COR-L47 (cell line): ENCODE measurements at places on chromosomes 11 and 22.

GRCh38 chr11:110075105-110075846 lies 17.9 kb upstream of the ZC3H12C start:
- DNase-seq, result peak; percentile 88

DNA sequence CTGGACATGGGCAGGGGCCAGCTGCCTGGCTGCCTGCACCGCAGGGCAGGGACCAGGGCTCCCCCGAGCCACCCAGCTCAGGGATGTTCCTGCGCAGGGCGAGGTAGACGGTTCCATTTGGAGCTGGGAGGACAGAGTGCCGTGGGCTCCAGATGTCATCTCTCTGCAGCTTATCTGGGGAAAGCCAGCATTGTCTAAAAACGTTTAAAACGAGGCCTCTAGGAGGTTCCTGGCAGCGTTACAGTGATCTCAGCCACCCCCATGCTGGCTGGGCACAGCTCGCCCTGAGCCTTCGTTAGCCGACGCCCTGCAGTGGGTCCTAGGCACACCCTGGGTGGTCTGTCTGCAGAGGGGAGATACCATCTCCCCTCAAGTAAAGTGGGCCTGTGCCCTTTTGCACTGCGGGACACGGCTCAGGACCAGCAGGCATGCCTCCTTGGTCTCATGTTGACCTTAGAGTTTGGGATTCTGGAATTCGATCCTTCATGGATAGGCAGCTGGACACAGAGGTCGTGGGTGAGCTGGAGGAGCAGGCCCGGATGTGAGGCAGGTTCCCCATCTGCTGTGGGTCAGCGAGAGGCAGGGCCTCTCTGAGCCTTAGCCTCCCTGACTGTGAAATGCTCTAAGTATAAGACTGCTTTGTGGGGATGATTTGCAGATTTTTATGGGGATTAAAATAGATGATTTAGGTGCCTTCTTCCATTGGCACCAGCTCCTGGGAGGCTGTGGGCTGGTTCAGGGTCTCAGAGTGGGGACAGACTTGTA lies 14.1 kb downstream of the SYNGR1 start:
- no peak for DNase-seq

- DNase-seq, result peak; percentile 29
Observed at GRCh38 chr11:36478700-36479329, 31.3 kb downstream of the TRAF6 start.

GRCh38 chr22:29907753-29908515 lies 25.0 kb downstream of the MTMR3 start:
- DNase-seq, result peak; percentile 83

DNA sequence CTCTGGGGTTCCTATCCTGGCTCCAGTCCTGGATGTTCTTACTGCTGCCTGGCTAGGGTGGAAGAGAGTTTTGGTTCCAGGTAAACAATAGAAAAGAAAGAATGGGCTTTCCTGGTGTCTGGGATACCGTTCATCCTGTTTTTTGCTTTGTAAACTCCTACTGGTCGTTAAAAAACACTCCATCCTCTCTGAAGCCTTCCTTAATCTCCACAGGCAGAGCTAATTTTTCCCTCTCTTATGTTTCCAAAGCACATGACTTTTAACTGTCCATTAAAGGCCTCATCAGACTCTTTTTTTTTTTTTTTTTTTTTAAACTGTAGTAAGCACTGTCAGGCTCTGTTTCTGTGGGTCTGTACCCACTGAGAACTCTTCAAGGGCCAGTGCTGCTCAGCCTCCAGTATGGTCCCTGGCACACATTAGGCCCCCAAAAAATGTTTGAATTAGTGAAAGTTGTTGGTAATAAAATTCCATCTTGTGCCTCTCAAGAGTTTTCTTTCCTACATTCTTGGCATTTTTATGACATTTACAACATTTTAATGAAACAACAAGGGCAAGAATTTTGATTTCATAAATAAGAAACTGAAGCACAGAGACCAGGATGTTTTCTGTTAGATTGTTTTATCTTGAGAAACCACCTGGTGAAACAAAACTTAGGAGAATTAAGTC lies 104.2 kb downstream of the TEAD1 start:
- DNase-seq, result no peak

DNA sequence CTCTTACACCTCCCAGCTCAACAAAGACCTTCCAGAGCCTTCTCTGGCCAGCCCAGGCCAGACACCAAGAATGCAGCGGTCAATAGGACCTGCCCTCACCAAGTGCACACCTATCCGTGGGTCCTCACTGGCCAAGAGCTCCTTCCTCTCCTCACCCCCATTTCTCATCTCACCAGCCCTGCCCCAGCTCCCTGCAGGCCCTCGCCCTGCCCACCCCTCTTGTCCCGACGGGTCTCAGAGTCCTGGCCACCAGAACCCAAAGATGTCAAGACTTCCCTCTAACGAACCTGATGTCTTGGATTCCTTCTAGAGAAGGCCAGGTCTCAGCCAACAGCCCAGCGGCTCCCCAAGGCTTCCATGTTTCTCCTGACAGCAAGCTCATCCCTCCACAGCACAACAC lies 43.6 kb downstream of the IGF2 start:
- no peak for DNase-seq

- no peak for DNase-seq
Observed at GRCh38 chr22:42651134-42651533, 1.9 kb upstream of the CYB5R3 start.

DNA sequence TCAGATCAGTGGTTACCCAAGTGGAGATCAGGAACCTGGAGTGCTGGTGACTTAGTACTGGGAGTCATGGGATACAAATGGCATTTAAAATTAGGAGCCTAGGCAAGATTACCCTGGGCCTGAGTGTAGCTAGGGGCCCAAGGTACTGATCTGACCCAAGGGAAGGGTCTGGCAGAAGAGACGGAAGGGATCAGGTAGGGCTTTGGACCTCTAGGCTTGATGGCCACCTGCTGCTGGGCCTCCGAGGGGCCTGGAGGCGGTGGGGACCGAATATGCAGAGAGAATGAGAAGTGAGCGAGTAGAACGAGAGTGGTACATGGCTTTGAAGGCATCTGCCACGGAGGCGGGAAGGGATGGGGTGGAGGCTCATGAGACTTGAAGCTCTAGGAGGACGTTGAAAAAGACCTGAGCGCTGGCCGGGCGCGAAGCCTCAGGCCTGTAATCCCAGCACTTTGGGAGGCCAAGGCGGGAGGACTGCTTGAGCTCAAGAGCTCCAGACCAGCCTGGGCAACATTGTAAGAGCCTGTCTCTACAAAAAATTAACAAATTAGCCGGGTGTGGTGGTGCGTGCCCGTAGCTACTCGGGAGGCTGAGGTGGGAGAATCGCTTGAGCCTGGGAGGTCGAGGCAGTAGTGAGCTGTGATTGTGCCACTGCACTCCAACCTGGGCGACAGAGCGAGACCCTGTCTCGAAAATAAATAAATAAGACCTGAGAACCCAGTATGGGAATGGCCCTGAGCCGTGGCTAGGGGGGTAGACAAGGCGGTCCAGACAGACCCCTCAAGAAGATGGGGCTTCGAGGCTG lies 563 bp upstream of the PPIL2 start:
- DNase-seq, result no peak

DNA sequence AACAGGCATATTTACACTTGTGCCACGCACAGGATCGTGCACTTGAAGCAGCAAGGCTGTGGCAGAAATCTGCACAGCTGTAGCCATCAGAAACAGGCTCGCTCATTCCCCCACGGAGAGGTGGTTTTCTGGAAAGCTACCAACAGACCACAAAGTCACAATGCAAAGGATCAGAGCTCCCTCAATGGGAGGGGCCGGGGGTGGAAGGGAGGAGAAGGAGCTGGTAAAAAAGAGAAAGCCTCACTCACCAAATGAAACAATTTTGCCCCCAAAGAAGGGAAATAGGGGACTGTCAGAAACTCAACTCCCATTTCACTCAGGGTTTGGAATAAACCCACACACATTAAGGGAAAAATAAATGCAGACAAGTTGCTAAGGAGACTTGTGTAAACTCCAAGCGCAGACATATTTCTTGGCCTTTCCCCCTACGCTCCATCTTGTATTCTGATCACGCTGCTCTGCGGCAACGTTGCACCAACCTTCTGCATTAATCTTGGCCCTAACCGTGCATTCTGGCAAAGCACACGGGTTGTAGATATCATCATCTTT lies 43.2 kb upstream of the BLID start:
- no peak for DNase-seq

DNA sequence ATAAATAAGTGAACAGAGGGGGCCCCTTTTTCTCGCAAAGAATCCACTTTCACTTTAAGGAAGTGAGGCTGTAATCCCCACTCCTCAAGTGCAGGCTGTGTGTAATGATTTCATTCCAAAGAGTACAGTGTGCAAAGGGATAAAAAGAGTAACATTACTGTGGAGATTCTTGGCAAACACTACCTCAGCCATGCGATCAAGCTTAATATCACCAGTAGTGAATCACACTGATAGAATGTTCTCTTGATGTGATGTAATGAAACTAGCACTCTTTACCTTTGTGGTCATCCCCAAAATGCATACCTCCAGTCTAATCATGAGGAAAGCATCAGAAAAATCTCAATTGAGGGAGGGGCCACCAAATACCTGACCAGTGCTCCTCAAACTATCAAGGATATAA lies 246.1 kb upstream of the CHORDC1 start:
- DNase-seq, result no peak

DNA sequence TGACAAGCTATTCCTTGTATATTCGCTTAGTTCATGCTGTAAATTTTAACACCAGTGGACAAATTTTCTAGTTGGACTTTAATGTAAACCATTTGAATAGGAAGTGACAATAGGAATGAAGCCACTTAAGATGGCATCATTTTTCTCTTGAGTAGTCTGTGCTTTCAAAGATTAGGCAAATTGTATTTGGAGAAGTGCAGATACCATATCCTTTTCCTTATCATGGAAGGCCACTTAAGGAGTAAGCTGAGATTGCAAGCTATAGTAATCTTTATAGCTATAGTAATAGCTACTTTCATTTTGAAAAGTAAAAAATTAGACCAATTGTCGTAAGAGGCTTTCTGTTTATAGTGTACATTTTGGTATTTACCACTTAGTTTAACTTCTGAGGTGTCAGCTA lies 12.8 kb downstream of the CAPRIN1 start:
- DNase-seq, result no peak

DNA sequence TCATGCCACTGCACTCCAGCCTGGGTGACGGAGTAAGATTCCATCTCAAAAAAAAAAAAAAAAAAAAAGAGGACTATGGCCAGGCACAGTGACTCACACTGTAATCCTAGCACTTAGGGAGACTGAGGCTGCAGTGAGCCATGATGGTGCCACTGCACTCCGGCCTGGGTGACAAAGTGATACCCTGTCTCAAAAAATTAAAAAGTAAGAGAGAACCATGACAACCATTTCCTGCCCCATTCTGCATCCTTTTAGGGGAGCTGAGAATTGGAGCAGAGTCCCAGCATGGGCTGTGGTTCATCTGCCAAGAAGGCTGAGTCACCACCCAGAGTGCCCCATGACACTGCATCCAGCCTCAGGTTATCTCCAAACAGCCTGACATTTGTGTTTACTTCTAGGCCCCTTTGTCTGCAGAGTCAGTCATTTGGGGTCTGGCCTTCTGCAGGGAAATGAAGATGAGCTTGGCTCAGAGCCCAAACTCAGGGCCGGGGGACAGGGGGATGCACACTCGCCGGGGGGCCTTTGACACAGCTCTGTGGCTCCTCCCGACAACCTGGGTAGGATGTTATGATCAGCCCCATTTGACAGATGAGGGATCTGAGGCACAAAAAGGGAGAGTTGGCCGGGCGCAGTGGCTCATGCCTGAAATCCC lies 4.7 kb downstream of the CSDC2 start:
- DNase-seq, result no peak

GRCh38 chr11:75214411-75214821 lies 26.2 kb upstream of the TPBGL start:
- DNase-seq, result peak; percentile 8

DNA sequence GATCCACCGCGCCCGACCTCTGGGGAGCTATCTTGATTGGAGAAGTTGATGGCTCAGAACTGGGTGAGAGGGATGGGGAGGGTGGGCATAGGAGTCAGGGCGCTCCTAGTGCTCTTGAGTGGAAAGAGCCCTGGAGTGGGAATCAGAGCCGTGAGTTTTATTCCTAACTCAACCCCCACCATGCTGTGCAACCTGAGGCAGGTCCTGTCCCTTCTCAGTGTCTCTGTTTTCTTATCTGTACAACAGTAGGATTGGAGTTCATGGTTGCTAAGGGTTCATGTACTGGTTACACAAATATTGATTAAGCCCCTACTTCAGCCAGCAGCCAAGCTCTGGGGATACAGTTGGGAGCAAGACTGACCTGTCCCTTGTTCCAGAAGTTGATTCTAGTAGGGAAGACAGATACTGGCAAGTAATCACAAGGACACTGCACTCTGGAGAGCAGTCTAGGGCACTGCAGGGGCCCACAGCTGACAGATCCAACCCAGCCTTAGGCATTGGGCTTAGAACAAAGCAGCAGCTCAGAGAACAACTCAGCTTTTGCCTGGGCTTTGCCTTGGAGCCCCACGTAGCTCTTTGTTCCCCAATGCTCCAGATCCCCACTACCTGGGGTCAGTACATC lies 12.4 kb upstream of the DAGLA start:
- DNase-seq, result no peak

DNA sequence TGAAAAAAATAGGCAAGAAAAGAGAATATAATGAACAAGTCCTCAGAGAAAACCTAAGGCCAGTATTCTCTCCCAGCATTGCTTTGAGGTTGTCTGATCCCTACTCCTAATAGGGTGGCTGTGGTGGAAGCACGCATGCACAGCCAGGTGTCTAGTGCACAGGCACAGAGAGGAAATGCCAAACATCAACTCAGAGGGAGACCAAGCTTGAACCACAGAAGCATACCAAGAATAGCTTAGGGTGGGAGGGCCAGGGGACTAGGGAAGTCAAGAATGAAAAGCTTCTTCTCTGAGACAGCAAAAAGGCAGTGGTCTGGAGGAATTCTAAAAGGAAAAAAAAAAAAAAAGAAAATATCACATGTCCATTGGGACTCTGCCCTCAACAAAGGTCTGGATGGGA lies 244.1 kb upstream of the API5 start:
- DNase-seq, result no peak

GRCh38 chr11:132088551-132088950 lies 718.1 kb downstream of the NTM start:
- no peak for DNase-seq

- no peak for DNase-seq
Observed at GRCh38 chr11:114133548-114134329, 74.2 kb downstream of the ZBTB16 start.

GRCh38 chr11:126480015-126480409 lies 124.5 kb downstream of the ST3GAL4 start:
- DNase-seq, result no peak

- no peak for DNase-seq
Observed at GRCh38 chr11:74020539-74020938, 11.7 kb upstream of the UCP3 start.

DNA sequence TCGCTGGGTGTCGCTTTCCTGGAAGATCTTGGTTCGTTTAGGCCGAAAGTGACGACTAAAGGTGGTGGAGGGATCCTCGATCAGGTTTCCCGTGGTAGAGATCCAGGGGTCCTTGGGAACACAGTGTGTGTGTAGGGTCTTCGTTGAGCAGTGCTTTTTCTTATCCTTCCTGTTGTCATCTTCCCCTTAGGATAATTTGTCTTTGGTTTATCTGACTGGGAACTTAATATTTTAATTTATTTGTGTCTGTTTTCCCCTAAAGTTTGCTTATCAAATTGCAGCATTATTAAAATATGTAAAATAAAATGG lies 403 bp downstream of the RBM7 start:
- DNase-seq, result no peak
